ENCODE measurements at places on chromosomes 13 and 19.

DNA sequence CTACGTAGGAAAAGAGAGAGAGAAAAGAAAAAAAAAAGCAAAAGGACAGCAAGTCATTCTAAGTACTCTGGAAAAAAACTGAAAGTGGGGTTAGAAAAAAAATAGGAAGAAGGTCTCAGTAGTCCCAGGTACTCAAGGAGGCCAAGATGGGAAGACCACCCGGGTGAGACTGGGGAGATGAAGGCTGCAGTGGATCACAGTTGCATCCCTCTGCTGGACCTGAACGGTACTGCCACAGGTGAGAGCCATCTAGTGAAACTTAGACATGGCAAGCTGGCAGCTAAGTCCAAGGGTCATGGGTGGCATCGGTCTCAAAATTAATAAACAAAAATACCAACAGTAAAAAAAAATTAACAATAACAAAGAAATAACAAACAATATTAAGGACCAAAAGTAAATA is 41.0 kb upstream of the ZNF91 start:
- no peak for DNase-seq

DNA sequence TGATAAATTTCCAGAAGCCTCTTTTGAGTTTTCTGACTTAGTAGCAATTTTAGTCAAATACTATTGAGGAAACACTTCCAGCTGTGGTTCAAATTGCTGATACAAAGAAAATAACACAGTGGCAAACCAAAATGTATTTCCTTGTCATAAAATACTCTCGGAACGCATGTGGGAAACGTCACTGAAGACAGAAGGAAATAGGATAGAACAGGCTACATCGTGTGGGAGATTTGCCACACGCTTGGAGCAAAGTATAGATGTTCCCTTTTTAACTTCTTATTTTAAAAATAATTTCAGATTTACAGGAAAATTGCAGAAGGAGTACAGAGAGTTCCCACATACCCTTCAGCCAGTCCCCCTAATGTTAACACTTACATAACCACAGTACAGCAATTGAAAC is 88.8 kb downstream of the ING1 start:
- DNase-seq, result no peak

- no peak for DNase-seq
Measured at GRCh38 chr19:3054972-3055740, 7.1 kb downstream of the TLE5 start.

GRCh38 chr13:89740994-89741685 is 1606.3 kb upstream of the MIR17HG start:
- no peak for DNase-seq

GRCh38 chr19:29663861-29664752 is 1.2 kb upstream of the PLEKHF1 start:
- no peak for DNase-seq

- DNase-seq, result no peak
Measured at GRCh38 chr19:1105008-1105872, 1.4 kb downstream of the GPX4 start.

- no peak for DNase-seq
Measured at GRCh38 chr13:98182589-98182988, 5.5 kb upstream of the RNF113B start.

GRCh38 chr13:40143559-40143958 is 488.1 kb downstream of the COG6 start:
- no peak for DNase-seq

GRCh38 chr13:75440100-75440499 is 41.9 kb downstream of the TBC1D4 start:
- DNase-seq, result no peak

GRCh38 chr19:51091895-51092873 is 9.5 kb upstream of the KLK14 start:
- DNase-seq, result peak; percentile 48

- no peak for DNase-seq
Measured at GRCh38 chr13:31029102-31029501, 96.6 kb downstream of the TEX26 start.

Data from NCI-H748 treated with DMSO at 0.1 percent for 48 hours (cell line).